Stimulated activated CD4-positive, alpha-beta T cell treated with anti-CD3 and anti-CD28 coated beads, Interleukin-15, amount 100 ng/mL, for 48 hours (primary cell): ENCODE measurements at places on chromosomes 7 and 10.

- no peak for DNase-seq
These were observed 58.7 kb downstream of the PTEN start for GRCh38 chr10:87921931-87922688.

DNA sequence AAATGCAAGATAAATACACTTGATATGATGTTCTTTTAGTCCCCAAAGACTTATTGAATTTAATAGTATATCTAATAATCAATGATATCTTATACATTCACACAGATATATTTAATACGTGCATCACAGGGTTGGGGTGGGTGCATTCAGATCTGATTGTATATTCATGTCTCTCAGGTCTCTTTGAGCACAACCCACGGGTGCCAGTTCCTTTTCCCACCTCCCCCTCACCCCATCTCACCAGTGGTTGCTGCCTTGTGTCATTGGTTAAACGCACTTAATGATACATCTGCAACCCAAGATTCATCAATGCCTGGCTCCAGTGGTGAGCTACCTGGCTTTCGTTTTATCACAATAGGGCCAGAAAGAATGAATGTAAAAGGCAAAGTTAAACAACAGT lies 6.2 kb downstream of the LRIT1 start:
- no peak for DNase-seq

- no peak for DNase-seq
These were observed 8.4 kb downstream of the ETV1 start for GRCh38 chr7:13981070-13981469.

- no peak for DNase-seq
These were observed 40.5 kb upstream of the RNF148 start for GRCh38 chr7:122743211-122743610.

DNA sequence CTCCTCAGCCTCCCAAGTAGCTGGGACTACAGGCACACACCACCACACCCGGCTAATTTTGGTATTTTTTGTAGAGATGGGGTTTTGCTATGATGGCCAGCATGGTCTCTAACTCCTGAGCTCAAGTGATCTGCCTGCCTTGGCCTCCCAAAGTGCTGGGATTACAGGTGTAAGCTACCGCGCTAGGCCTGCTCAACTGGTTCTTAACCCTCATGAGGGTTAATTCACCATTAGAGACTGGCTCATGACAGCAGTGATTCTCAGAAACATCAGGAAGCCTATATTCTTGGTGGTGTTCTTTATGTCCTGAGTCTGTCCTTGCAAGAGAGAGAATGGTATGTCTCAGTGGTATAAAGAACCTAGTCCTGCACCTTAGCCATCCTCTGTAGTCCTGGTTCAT lies 10.4 kb upstream of the NT5C2 start:
- no peak for DNase-seq

DNA sequence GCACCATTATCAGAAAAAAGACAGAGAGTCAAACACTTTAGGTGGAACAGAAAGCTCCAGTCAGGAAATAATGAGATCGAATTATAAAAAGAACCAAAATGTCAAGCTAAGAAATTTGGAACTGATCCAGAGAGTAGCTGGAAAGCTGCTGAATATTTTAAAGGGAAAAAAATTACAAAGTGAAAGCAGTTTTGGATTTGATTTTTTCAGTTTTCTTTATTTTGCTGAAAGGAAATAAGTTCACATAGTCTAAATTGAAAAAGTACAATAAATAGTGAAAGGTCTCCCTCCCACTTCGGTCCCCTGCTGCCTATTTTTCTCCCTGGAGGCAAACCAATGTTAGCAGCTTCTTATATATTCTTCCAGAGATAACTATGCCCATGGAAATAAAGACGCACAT lies 11.3 kb upstream of the TOMM7 start:
- DNase-seq, result no peak

DNA sequence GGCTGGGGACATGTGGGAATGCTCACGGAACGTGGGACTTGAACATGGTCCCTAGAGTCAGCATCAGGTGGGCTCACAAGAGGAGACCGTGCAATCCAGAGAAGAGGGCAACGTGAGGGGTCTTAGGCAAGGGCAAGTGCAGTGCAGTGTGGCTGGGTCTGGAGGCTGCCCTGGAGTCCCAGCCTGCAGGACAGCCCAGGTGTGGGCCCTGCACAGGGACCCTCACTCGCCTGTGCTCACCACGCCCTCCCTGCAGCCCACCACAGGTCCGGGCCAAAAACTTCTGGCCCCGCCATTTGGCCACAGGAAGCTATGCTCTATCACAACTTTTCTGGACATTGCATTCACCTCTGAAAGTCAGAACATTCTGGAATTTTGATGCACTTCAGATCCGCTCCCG lies 133.5 kb downstream of the PAXIP1 start:
- no peak for DNase-seq

DNA sequence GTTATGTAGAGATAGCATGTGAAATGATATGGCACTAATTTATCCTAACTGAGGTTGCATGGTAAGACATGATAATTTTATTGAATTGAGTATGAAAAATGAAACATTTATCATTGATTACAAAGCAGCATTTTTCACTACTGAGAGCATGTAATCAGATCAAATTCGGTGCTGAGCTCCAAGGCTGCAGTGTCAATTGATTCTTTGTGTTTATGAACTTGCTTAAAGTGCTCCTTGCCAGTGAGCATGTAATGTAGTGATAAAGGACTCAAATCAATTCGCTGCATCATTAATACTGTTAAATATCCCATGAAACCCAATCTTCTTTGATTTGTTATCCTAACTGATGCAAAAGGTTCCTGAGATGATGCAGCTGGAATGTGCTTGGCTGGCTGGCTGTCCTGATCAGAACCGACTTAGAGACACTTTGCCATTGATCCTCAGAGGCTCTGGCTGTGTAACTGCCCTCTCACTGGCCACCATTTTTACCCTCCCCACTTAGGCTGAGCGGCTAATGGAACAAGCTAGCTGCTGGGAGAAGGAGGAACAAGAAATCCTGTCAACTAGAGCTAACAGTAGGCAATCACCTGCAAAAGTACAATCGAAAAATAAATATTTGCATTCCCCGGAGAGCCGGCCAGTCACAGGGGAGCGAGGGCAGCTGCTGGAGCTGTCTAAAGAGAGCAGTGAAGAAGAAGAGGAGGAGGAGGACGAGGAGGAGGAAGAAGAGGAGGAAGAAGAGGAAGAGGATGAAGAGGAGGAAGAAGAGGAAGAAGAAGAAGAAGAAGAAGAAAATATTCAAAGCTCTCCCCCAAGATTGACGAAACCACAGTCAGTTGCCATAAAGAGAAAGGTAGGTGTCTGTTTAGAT lies 89.8 kb upstream of the SAMD8 start:
- no peak for DNase-seq
